ENCODE measurements at places on chromosomes 4 and X. TPM values are rescaled to one million over a fixed set of nuclear protein-coding genes. Genes with fewer than 3 reads are reported as not detected.

NIPAL1 gene
- not detected for polyA plus RNA-seq

ARL9 gene
- polyA plus RNA-seq = not detected

DGKK gene
- polyA plus RNA-seq = 0.05 TPM

DNAAF6 gene
- polyA plus RNA-seq = not detected

FABP2 gene
- not detected for polyA plus RNA-seq

AFM gene
- polyA plus RNA-seq = not detected

Measured in IgD-negative memory B cell (primary cell).